ENCODE measurements at places on chromosomes 1 and 21.

GRCh38 chr21:46057710-46058241 is 40.1 kb upstream of the COL6A2 start:
- DNase-seq = no peak

DNA sequence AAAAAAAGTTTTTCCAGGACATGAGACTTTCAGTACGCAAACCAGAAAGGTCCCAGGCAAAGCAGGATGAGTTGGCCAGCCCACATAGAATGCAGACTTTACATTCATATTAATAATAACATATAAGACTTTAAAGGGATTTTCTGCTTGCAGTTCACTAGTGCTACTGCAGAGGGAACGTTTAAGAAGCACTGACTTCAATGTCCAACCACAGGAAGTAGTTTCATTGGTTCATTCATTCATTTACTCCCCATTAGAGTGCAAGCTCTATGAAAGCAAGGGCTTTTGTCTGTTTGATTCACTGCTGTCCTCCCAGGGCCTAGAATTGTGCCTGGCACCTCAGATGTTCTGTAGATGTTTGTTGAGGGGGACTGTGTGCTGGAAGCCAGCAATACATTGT is 11.8 kb upstream of the SERINC2 start:
- peak; percentile 50 for DNase-seq

DNA sequence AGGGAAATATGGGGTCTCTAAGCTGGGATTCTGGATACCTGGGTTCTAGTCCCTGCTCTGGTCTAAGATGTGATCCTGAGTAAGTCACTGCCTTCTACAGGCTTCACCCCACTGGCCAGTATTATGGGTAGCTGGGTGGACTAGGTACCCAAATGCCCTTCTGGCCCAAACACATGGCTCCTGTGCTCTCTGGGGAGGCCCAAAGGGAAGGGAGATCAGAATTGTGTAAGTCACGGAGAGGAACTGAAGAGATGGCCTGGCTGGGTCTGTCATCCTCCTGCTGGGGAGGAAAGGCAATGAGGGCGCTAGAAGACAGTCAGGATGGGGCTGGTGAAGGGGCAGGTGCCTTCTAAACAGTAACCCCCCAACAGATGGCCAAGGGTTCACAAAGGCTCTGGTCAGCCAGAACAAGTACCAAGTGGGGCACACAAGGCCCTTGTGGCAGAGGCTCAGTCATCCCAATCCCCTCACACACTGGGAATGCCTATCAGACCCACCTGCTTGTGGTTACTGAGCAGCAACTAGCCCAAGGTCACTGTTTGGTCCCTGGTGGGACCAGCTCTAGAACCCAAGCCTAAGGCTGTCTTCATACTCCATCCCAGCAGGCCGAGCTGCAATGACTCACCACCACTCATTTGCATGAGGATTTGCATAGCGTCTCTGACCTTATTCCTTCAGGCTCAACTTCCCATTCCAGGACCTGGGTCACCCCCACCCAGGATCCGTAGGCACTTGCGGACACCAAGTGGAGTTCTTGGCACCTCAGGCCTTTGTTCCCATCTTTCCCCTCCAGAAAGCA is 9.2 kb downstream of the MEF2D start:
- no peak for DNase-seq

DNA sequence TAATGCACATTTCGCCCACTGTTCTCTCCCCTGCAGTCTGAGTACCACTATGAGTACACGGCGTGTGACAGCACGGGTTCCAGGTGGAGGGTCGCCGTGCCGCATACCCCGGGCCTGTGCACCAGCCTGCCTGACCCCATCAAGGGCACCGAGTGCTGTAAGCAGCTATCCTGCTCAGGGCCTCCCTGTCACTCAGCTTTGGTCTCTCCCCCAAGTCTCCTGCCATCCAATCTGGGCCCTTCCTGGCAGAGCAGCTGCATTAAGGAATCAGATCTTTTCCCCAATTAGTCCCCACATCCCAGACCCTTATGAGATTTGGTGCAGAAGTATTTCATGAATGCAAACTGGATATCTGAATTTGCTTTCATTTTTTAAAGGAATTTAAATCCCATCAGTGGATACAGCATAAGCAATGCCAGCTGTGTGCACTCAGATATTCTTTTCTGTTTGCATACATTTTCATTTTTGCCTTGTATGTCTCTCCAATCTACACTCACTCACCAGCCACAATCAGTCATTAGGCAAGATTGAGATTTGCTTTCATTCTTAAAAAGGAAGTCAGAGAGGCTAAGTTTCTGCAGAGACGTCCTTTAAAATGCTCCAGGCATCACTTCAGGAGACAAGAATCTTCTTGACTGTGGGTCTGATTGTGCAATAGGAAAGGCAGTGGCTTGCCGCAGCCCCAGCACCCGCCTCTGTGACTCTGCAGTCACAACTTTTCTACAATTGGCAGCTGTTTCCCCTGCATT is 48.1 kb downstream of the ELAPOR1 start:
- DNase-seq = peak; percentile 83

GRCh38 chr1:207605444-207606361 is 39.2 kb upstream of the CR1L start:
- DNase-seq = no peak

- no peak for DNase-seq
Observed at GRCh38 chr1:94351481-94351880, 66.7 kb upstream of the ABCD3 start.

DNA sequence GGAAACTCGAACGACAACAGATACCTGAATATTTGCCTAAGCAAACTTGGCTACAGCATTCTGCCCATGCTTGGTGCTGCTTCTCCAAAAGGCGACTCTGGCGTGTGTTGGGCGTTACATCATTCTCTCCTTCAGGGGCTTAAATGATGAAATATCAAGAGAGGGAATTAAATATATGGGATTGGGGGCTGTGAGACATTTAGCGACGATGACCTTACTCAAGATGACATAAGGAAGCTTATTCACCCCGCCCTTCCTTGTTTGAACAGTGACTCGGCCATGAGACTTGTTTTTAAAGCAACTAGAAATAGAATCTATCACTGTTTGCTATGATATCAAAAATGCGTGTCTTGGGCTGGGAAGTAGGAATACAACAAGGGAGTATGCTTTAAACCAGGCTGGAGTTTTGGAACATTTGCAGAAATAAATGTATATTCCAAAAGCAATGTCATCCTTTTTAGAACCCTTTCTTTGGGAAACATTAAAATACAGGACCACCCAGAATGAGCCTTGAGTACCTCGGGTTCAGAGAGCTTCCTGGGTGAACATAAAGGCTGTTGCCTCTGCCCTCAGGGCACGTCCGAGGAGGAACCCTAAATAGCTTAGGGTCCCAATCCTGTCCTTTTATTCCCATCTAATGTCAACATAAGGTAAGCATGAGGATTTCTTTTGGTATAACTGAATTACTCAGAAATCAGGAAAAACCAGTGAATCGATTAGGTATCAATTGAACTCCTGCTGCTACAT is 123.3 kb upstream of the SLC45A1 start:
- no peak for DNase-seq

DNA sequence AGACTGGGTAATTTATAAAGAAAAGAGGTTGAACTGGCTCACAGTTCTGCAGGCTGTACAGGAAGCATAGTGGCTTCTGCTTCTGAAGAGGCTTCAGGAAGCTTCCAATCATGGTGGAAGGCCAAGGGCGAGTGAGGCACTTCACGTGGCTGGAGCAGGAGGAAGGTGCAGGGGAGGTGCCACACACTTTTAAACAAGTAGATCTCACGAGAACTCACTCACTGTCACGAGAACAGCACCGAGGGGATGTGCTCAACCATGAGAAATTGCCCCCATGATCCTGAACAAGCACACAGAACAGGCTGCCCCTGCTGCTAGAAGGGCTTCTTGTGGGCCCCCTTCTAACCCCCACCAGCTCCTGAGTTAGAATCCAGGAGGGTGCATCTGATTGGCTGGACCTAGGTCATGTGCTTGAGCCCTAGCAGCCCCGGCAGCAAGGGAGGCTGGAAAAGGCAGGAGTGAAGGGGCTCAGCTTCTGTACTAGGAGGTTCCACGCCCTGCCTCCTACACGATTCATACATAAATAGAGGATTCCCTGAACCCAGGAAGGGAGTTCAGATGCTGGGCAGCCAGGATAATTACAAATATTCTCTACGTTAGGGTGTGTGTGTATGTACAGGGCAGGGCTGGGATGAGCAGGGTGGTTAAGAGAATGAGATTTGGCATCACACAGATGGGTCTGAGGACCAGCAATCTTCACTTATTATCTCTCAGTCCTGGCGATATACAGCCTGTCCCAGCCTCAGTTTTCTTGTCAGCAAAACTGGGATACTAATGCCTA is 72.8 kb upstream of the ATP5PO start:
- DNase-seq = no peak

DNA sequence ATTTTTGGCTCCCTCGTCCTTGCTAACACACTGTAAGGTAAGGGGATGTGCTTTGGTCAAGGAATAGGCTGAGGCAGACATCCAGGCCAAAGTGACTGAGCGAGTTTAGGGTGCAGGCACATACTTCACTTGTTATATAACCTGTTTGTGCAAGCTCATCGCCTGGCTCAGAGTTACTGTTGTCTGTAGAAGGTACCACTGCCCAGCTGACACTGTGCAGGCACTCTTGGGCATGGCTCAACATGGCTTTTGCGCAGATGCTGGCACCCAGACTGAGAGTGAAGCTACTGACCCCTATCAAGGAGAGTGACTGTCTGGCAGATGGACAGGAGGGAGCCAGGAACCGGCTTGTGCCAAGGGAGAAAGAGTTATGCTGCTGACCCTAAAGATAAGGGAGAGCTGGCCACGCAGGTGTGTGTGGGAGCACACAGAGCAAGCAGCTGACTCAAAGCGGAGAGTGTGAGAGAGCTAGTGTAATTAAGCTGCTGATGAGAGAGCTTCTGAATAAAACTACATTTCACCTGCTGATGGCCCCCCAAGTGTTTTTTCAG is 307.3 kb upstream of the USP24 start:
- no peak for DNase-seq
